ENCODE measurements at places on chromosomes 6 and 20. TPM values are rescaled to one million over a fixed set of nuclear protein-coding genes. Genes with fewer than 3 reads are reported as not detected.

GRCh38 chr20:61138566-61138965 lies 113.5 kb upstream of the CDH4 start:
- DNase-seq = no peak

Gene HSPA12B
- 21.4 TPM for polyA plus RNA-seq

GRCh38 chr6:160992061-160992979 lies 751 bp downstream of the MAP3K4 start:
- no peak for DNase-seq

DNA sequence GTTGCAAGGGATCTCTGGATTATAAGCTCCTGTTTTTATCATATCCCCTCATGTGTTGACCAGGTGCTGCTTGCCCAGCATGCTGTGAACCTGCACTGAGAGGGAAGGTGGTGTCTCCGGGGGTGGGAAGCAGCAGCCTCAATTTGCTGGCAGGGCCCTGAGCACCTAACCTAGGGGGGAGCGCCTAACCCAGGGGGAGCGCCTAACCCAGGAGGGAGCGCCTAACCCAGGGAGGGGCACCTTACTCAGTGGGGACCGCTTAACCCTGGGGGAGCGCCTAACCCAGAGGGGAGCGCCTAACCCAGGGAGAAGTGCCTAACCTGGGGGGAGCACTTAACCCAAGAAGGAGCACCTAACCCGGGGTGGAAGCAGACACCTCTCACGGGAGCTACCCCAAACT lies 83.3 kb upstream of the QKI start:
- no peak for DNase-seq

GRCh38 chr20:24503352-24503931 lies 34.0 kb downstream of the SYNDIG1 start:
- no peak for DNase-seq

Gene CLPSL2
- not detected for polyA plus RNA-seq

DNA sequence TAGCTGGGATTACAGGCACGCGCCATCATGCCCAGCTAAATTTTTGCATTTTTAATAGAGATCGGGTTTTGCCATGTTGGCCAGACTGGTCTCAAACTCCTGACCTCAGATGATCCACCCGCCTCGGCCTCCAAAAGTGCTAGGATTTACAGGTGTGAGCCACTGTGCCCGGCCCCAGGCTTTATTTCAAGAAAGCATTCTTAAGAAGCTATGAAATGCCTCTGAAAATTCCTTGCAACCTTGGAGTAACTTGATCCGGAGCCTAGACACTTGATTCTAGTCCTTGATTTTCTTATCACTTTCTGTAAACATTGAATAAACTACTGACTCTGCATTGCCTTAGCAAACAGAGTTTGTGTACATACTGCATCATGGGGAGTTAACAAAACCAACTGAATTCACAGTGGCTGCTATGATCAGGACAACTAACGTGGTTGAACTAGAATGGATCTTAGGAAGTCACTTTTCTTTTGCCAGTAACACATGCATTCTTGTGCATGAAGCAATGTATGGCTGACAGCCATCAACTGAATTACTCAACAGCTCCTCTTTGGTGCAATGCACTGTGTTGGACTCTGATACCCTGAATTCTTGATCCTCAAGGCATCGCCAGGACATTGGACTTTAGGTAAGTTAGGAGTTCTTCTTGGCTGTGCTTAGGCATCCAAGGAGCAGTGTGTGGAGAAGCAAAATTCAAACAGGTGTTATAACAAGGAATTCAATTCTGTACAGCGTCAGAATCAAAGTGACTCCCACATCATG lies 102.8 kb upstream of the TMEM170B start:
- no peak for DNase-seq

DNA sequence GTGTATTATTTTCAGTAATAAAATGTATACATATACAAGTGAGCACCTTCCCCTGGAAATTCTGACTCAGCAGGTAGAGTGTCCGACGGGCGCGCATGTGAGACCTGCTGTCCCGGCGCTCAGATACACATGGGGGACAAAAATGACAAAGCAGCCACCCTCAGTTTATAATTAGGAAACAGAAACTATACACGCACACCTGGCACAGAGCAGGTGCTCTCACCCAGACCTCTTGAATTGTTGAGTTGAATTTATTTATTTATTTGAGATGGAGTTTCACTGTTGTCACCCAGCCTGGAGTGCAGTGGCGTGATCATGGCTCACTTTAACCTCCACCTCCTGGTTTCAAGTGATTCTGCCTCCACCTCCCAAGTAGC lies 180.4 kb downstream of the ZDHHC14 start:
- no peak for DNase-seq

- no peak for DNase-seq
Observed at GRCh38 chr6:145863988-145864616, 49.5 kb upstream of the FBXO30 start.

Gene PHACTR1
- 7.0 TPM for polyA plus RNA-seq

Gene SNAI1
- 10.7 TPM for polyA plus RNA-seq

Gene SYCP2L
- 1.3 TPM for polyA plus RNA-seq

- DNase-seq = no peak
Observed at GRCh38 chr6:21946298-21946783, 350.5 kb downstream of the PRL start.

GRCh38 chr20:4840801-4841200 lies 119.1 kb downstream of the PRND start:
- no peak for DNase-seq

DNA sequence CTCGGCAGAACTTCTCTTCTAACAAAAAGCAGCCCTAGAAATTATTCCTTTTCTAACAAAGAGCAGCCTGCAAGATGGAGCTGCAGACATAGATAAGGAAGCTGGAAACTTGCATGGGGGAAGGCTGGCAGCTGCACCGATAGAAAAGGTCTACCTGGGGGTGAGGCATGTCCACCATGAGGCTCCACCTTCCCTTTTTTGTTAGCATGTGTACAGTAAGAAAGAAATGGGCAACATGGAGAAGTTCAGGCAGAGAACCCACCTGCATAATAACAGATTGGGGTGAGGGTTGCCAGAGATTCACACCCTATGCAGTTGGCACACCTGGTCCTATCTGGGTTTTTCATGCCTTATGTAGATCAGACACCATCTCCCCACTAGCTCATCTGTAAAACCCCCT lies 25.4 kb downstream of the ZNF311 start:
- DNase-seq = no peak

DNA sequence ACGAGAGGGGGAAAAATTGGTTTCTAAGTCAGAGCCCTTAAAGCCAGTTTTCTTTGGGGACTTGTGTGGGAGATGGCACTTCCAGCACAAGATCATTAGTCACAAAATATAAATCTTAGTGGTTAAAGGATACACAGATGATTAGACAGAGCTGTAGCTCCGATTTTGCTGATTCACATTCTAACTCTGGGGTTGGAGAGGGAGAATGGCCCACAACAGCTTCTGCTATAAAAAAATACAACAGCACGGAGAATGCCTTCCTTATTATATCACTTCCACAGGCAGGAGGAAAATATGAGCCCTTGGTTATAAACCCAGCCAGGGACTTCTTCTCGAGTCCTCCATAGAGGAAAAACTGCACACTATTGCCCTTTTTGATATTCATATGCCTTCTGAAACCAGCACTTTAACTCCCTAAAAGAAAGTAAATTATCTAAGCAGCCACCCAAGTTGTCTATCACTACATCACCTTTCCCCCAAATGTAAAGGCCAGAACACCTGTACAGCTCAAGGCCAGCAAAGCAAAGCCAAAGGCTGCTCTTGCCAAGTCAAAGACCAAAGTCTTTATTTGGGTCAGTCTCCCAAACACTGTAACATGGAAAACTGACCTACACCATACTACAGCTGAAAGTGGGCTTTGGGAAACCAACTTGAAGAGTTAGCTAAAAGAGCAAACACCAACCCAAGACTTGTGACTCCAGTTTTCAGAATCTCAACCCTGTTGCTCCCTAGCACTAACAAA lies 10.4 kb downstream of the MRPL14 start:
- peak; percentile 16 for DNase-seq

DNA sequence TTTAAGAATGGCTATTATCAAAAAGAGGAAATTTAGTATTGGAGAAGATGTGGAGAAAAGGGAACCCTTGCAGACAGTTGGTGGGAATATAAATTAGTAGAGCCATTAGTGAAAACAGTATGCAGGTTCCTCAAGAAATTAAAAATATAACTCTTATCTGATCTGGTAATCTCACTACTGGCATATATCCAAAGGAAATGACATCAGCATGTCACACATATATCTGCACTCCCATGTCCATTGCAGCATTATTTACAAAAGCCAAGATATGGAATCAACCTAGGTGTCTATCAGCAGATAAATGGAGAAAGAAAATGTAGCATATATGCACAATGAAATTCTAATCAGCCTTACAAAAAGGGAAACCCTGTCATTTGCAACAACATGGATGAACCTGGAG lies 2.6 kb downstream of the SIRPG start:
- no peak for DNase-seq

Gene CTAGE9
- polyA plus RNA-seq = 0.10 TPM

Gene RAB44
- 0.05 TPM for polyA plus RNA-seq

- DNase-seq = no peak
Observed at GRCh38 chr20:24681634-24682495, 212.4 kb downstream of the SYNDIG1 start.

Gene MEP1A
- polyA plus RNA-seq = not detected

Gene AARS2
- polyA plus RNA-seq = 8.4 TPM

GRCh38 chr6:108395297-108395696 lies 100.4 kb downstream of the AFG1L start:
- DNase-seq = no peak

GRCh38 chr6:85479208-85479607 lies 29.3 kb downstream of the NT5E start:
- no peak for DNase-seq

DNA sequence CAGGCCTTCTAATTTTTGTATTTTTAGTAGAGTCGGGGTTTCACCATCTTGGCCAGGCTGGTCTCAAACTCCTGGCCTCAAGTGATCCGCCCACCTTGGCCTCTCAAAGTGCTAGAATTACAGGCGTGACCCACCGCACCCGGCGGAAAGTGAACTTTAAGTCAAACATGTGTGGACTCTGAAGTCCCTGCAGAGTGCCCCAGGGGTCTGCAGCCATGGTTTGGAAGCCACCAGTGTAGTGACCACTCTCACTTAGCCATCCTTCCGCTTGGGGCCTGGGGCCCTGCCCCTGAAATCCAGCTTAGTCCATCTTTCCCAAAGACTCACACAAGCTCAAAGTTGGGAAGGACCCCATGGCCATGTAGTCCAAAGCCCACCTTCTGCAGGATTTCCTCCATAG lies 164.5 kb downstream of the GRM4 start:
- no peak for DNase-seq

GRCh38 chr6:91506509-91506908 lies 919.6 kb upstream of the MAP3K7 start:
- no peak for DNase-seq

Gene COL12A1
- 311 TPM for polyA plus RNA-seq

DNA sequence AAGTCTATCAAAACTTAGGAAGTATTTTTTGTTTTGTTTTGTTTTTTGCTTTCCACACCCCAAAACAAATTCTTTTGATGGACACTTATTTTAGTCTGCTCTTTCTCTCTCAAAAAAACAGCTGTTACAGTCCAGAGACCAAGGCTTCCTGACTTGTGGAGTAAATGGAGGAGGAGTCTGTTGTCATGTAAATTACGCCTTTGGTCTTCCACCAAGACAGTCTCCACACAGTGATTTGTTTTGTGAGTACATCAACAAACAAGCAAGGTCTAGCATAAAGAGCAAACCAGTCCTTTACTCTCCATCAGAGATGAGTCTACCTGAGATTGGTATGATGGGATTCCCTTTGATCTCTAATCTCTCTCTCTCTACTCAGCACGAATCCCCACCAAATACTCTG lies 588.0 kb upstream of the ARID1B start:
- no peak for DNase-seq

- DNase-seq = peak; percentile 85
Observed at GRCh38 chr6:127192911-127193541, 73.6 kb upstream of the RNF146 start.

DNA sequence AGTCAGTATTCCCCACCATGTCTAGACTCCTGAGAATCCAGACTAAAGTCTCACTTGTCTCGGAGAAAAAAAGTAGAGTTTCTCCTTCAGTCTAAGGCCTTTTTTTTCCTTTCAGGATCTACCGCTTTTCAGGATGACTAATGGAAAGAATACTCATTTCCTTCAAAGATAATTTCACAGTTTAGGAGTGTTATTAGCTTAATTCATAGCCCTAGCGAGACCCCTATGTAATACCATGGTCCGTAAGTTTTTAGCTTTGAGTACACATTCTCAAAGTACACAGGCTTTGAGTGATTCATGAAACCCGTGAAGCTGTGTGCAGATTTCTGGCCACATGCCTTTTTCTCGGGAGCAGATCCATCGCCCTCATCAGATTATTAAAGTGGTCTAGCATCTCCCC lies 133.1 kb downstream of the SOX4 start:
- DNase-seq = no peak

Gene ID4
- polyA plus RNA-seq = 3.4 TPM

GRCh38 chr6:160986851-160987250 lies 4.7 kb upstream of the MAP3K4 start:
- no peak for DNase-seq

- no peak for DNase-seq
Observed at GRCh38 chr20:36873498-36874189, 2.3 kb upstream of the TLDC2 start.

- no peak for DNase-seq
Observed at GRCh38 chr6:89567630-89568390, 70.7 kb downstream of the LYRM2 start.

Gene WFDC2
- 0.25 TPM for polyA plus RNA-seq

- DNase-seq = no peak
Observed at GRCh38 chr6:89494131-89494793, 61.3 kb downstream of the ANKRD6 start.

- no peak for DNase-seq
Observed at GRCh38 chr6:32154514-32155161, 697 bp downstream of the PPT2 start.

Gene UBE2V1
- polyA plus RNA-seq = 110 TPM

GRCh38 chr6:158068893-158069799 lies 87.5 kb downstream of the SYNJ2 start:
- no peak for DNase-seq

All from forelimb muscle (tissue), 1 donor.